MM.1S (cell line): ENCODE measurements at places on chromosomes 2 and 18.

DNA sequence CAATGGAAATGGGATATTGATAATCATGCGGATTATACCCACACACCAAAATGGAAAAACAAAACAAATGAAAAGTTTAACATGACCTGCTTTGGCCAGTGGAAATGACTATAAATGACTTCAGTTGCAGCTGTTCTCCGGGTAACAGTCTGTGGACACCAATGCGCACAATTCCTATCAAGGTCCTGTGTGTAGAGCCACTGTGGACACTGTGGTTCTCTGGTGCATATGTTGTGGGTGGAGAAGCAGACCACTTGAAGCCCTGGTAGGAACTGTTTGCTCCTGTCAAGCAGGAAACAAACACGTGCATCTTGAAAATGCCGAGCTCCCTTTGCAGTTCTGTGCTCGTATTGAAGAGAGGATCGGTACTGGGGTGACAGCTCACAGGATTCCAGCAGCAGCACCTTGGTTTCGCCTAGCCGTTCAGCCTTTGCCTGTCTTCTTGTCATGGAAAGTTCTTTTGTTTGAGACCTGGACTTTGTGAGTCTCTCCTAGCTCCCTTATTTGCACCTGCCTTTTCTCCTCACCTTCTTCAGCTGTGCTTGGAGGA is 32.9 kb downstream of the NCK2 start:
- no peak for DNase-seq

- DNase-seq, result no peak
Observed at GRCh38 chr2:165745916-165746315, 48.1 kb downstream of the GALNT3 start.

- no peak for DNase-seq
Observed at GRCh38 chr2:15993232-15993610, 52.9 kb downstream of the MYCN start.

DNA sequence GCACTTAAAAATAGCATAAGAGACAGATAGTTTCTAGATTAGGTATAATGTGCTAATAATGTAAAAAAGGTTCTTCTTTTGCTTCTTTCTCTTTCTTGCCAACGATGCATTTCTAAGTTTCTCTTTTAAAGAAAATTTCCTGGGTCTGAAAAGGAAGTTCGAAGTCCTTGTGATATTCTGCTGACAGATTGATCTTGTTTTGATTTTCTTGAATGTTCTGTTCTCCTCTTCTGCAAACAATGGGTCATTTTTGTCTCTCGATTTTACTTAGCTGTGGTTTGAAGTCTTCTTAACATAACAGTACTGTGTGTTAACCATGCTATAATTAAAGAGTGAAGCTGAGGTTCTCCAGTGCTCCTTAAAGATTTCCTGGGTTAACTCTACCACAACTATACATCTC is 61.1 kb upstream of the ACYP2 start:
- DNase-seq, result peak; percentile 61

DNA sequence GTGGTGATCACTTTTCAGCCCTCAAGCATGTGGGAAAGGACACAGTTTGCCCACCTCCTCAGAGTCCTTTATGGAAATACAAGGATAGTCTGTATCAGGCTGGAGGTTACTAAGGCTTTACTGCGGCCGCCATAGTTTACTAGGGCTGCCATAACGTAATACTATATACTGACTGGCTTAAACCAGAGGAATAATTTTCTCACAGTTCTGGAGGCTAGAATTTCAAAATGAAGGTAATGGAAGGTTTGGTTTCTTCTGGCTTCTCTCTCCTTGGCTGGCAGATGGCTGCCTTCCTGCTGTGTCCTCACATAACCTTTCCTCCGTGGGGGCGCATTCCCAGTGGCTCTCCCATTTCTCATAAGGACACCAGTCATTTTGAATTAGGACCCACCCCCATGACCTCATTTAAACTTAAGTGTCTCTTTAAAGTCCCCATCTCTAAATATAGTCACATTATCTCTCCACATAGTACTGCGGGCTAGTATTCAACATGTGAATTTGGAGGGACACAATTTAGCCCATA is 12.5 kb upstream of the ATIC start:
- DNase-seq, result no peak

- DNase-seq, result no peak
Observed at GRCh38 chr2:217835931-217836891, 166.6 kb downstream of the TNS1 start.

GRCh38 chr2:10482913-10483312 is 34.8 kb upstream of the ODC1 start:
- DNase-seq, result no peak

DNA sequence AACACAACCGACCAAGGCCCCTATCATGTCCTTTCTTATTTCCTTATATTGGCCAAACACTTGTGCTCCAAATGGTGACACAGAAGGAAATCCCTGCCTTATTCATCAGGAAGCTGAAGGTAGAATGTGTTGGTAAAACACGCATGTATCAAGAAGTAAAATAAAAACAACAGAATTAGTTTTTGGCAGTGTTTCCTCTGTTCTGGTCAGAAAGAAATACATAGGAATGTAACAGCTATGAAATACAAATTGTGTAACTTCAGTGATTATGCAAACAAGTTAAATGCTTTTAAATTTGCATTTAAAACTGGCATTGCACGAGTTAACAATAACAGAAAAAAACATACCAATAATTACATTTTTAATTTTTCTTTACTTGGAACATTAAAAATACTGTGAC is 19.3 kb downstream of the ST6GAL2 start:
- DNase-seq, result no peak

DNA sequence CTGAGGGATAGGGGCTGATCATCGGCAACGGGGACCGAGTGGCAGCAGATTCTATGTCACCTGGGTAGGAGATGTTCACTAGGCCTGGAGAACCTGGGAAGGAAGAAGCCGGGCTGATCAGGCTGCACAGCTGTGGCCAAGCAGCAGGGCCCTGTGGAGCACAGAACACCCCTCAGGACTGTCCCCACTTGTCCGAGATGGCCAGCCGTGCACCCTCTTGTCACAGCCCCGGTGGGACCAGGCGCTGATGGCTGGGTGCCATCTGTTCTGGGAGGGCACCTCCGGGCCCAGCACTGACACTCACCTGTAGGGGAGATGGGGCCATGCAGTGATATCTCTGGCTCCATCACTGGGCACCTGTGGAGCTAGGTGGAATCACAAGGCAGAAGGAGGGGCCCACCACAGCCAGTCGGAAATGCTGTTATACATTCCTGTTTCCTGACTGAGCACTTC is 217.9 kb upstream of the RAB6C start:
- no peak for DNase-seq

- no peak for DNase-seq
Observed at GRCh38 chr2:15205562-15205961, 355.6 kb downstream of the NBAS start.

DNA sequence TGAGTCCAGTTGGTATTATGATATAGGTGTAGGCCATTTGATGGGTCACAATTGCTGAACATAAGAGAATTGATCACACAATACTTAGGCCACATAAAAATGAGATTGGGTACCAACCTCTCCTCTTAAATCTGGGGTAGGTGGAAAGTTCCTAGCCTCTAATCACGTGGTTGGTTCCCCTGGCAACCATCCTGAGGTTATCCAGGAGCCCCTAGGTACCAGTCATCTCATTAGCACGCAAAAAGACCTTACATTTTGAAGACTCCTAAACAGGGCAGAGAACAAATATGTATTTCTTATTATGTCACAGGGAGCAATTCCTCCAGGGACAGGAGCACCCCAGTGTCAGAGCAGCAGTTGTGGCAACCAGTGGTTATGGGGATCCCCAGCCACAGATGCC is 12.7 kb upstream of the SELENOI start:
- DNase-seq, result no peak

GRCh38 chr2:106137731-106138521 is 56.2 kb downstream of the UXS1 start:
- no peak for DNase-seq

GRCh38 chr2:48586433-48586832 is 31.2 kb upstream of the GTF2A1L start:
- no peak for DNase-seq
